ENCODE measurements at places on chromosomes 16 and 17.

GRCh38 chr17:3679531-3680126 lies 11.0 kb downstream of the EMC6 start:
- no peak for DNase-seq

DNA sequence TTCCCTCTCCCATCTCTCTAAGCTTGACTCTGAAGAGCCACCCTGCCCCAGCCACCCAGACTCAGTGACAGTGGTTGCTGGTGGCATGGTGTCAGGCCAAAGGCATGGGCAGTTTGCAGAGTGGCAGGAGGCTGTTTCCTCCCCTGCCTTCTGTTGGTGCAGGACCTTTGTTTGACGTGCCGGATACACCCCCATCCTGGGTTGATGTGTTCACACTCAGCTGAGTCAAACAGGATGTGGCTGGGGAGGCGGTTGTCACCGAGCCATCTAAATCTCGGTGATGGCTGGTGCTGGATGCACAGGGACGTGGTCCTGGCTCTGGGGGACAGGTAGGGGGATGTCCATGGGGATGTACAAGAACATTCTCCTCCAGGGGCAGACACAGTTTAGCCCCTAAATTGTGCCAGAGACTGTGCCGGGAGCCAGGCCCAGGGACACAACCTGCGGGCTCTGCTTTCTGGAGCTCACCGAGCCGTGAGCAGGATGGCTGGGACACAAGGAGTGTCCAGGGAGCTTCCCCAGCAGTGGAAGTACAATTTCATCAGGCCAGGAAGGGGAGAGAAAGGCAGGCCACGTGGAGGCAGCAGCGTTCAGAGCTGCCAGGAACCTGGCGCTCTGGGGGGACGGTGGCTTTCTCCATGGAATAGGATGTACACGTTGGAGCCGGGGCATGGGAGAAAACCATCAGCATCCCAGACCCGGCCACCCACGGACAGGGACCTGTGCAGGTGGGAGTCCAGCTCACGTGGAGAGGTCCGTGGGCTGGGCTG lies 264.2 kb downstream of the SEC14L1 start:
- peak; percentile 82 for DNase-seq

GRCh38 chr17:19712436-19713004 lies 3.9 kb downstream of the SLC47A2 start:
- no peak for DNase-seq

- no peak for DNase-seq
These were observed 66.4 kb downstream of the NXN start for GRCh38 chr17:913207-913606.

DNA sequence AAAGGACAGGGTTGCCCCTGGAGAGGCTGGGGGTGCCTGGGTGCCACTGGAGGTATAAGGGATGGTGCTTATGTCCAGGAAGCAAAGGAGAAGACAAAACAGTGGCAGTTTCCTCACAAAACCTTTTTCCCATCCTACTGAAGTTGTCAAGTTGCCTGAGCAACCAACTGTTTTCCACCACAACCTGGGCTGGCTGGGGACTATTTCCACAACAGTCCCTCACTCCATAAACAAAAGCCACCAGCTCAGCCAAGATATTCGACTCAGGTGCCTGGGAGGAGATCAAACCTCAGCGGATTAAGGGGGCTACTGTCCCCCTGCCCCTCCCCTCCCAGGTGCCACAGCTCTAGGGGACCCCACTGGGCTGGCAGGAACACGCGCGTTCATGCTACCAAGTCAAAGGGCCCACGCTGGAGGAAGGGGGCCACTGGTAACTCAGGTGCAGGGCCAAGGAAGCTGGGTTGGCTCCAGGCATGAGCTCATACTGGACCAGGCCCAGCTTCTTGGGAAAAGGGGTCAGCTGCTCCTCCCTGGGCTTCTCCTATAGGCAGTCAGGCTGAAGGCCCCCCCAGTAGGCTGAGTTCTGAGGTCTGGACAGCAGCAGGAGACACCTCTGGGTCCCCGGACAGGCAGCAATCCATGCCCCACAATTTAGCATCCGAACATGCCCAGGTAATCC lies 45.7 kb upstream of the MRPS23 start:
- DNase-seq: no peak

DNA sequence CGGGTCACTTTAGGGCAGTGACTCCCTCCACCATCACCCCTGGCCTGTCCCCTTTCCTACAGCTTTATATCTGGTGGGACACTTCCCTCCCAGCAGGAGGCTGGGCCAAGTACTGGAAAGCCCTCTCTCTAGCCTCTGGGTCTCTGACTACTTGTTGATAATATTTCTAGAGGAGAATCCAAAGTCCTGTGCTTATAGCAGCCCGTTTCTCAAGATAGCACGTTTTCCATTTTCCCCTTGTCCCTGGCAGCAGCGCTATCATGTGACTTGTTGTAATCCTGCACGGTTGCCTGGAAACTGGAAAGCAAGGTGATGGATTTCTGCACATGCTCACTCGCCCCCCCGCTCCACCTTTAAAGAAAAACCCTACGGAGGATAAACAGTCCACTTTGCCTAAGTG lies 3.3 kb upstream of the AXIN2 start:
- DNase-seq: no peak

- peak; percentile 92 for DNase-seq
These were observed at the start of gene CYB5D1 for GRCh38 chr17:7857713-7858521. Gene CYB5D1, plus strand, starts transcription at chr17:7858003. Its CDS starts 132 bp downstream, at chr17:7858135.

GRCh38 chr16:69566981-69567680 lies 1.4 kb downstream of the NFAT5 start:
- DNase-seq: peak; percentile 33

DNA sequence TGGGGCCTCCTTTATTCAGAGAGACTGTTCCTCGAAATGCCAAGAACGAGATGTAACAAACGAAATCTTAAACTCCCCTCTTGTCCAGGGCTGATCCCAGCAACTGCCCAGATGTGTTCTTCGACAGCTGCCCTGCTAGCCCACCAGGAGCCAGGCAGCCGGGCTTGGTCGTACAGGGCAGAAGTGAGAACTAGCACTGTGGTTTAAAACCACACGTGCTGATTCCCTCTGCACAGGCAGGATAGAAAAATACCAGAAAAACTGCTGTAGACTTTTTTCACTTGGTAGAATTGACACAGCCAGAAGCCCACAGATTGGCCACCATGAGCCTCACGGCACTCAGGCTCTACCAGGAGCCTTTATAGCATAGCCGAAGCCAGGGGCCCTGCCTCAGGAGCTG lies 33.1 kb downstream of the PLD6 start:
- DNase-seq: no peak

GRCh38 chr16:65967376-65967775 lies 399.1 kb upstream of the CDH5 start:
- no peak for DNase-seq

GRCh38 chr17:3594051-3594800 lies 15.0 kb downstream of the TRPV1 start:
- no peak for DNase-seq

DNA sequence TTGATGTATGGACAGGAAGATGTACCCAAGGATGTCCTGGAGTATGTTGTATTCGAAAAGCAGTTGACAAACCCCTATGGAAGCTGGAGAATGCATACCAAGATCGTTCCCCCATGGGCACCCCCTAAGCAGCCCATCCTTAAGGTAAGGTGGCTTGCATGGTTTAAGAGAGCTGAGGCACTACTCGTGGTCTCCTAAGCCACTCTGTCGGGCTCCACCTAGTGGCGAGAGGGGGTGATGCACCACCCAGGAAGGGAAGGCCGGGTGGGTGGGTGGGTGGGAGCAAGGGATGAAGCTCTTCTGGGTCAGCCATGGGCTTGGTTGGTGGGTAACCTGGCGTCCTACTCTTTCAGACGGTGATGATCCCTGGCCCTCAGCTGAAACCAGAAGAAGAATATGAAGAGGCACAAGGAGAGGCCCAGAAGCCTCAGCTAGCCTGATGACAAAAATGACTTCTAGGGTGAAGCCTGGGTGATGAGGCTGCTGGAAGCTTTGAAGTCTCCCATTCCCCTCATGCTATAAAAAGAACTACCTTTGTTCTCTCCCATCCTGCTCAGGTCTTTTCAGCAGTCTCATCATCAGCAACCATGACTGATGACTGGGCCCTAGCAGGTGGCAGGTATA lies 21.5 kb downstream of the GPR179 start:
- peak; percentile 43 for DNase-seq

DNA sequence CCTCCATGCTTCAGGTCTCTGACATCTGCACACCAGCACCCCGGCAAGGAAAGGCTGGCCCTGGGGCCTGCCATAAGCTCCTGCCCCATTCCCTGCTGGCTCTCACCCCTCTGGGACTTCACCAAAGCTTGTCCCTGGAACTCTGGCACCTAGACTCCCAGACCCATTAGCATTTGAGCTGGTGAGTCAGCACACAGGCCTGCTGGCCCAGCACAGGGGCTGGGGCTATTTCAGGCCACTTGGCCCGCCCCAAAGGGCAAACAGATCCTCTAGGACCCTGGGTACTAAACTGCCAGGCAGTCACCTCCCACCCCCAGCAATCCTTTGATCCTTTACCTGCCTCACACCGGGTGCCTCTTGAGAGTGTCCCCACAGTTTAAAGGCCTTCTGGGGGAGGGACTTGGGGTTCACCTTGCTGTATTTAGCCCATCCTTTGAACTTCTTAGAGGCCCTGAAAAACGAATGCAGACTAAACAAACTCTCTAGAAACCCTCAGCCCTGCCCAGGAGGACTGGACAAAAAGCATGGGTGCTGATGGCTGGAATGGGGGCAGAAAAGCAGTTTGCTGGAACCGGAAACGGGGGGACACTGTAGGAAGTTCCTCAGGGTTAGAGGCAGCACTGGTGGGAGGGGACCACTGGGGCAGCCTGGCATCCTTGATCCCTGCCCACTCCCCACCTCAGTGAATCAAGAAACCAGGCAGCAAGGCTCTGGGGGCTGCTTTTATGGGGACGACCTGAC lies 3.2 kb upstream of the SAMD14 start:
- no peak for DNase-seq

DNA sequence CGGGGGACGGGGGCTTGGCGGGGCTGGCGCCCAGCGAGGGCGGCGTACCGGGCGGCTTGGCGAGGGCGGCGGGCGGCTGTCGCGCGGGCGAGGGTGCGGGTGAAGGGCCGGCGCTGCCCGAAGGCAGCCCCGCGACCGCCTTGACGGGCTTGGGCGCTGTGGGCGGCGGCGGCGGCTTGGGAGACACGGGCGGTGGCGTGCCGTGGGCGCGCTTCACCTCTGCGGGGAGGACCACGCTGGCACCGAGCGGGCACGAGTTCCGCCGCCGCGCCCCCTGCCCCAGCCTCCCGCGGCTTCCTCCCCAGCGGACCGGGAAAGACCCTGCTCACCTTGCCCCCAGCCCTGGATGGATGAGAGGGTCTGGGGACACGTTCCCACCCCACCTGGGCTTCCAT lies 17.3 kb downstream of the CASKIN1 start:
- no peak for DNase-seq

GRCh38 chr17:61253362-61253761 lies 146.3 kb upstream of the TBX2 start:
- DNase-seq: no peak

DNA sequence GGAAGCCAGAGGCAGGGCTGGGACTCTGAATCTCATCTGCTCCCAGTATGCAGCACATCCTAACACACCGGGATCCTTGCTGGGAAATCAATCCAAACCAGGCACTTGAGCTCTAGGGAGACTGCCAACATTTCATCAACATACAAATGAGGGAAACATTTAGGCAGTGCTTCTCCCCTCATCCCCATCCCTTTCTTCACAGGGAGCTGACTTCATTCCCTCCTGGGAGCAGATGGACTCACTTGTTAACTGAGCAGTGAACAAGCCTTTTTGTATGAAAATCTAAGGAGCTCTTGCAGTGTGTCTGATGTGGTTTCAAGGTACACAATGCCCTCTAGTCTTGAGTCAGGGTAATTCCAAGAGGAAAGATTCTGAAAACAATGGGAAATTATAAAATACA lies 96.3 kb downstream of the TMEM114 start:
- DNase-seq: no peak

- no peak for DNase-seq
These were observed 16.0 kb downstream of the MAP2K6 start for GRCh38 chr17:69430488-69430887.

GRCh38 chr17:41098481-41098880 lies 539 bp upstream of the KRTAP4-8 start:
- no peak for DNase-seq

- DNase-seq: no peak
These were observed 65.6 kb downstream of the XYLT1 start for GRCh38 chr16:17404941-17405689.

- no peak for DNase-seq
These were observed 10.0 kb upstream of the CD300LD start for GRCh38 chr17:74601944-74602572.

GRCh38 chr16:57016301-57016700 lies 26.9 kb downstream of the NLRC5 start:
- no peak for DNase-seq

DNA sequence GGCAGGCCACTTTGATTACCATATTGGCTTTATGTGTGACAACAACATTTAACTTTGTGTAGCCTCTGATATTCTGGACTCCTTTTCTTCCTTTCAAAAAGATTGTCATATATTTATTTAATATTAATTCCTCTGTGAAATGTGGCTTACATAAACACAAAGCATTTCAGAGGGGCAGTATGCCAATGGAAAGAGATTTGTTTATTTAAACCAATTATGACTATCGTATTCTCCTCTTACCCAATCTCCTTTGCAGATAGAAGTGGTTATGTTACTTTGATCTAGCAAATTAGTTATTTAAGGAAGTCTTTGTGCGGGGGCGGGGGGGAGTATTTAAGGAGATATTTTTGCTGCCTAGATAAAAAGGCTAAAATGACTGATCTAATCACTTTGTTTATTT lies 573.7 kb upstream of the KIF2B start:
- DNase-seq: no peak

DNA sequence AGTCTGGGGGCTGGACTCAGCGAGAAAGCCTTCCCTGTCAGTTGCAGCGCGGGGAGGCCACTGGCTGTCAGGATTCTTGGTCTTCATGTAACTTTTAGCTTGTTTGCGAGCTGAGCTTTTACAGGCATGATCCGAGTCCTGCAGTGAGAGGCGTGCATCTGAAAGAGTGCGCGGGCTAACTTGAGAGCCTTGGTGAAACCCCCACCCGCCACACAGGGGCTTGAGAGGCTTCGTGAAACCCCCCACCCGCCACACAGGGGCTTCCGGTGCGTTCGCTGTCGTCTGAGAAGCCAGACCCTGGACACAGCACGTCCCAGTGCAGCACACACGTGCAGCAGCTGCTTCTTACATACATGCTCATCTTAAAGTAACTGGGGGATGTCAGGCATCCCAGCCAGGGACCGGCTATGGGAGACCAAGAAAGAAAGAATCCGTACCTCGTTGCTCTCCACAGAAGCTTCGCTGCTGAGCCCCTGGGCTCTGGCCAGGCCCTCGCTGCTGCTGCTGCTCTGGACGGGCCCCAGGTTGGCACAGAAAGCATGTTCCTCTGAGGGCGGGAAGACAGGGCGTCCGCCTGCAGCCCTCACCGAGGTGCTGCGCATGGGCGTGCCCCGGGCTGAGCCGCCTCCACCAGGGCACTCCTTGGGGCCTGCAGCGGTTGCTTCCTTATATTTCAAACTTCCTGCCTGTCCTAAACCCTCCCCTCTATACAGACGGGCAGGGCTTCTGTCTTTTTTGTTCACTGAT lies 7.8 kb downstream of the NUDT16L1 start:
- DNase-seq: no peak

Data from naive thymus-derived CD4-positive, alpha-beta T cell (primary cell).